ENCODE measurements at places on chromosomes 5 and 9.

DNA sequence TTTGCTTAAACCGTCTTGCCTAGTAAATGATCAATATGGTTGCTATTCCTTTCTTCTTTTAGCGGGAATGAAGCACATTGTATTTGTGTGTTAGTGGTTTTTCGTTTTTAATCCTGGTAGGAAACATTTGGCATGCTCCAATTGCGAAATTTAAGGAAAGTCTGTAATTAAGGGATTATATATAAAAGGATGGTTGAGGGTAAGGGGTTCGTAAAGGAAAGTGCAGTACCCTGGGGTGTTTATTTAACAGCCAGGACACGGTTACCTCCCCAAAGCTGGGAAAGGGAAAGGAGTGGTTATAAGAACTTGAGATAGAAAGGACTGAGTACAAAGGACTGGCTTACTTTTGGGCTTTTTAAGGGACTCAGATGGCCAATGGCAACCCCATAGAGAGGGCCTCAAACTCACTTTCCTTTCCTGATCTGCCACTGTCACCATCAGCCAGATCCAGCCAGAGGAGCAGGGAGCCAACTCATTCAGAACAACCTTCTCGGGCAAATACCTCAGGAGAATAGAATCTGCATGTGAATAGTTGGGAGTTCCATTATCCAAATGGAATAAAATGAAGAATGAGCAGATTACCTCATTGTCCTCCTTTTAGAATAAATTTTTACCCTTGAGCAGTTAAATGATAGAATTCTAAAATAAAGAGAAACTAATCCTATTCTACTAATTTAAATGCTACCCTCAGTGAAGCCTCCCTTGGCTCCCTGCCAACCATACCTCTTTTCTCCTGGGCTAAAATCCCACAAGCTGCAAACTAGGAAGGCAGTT, 117.7 kb downstream of the SNCAIP start:
- DNase-seq, result no peak

DNA sequence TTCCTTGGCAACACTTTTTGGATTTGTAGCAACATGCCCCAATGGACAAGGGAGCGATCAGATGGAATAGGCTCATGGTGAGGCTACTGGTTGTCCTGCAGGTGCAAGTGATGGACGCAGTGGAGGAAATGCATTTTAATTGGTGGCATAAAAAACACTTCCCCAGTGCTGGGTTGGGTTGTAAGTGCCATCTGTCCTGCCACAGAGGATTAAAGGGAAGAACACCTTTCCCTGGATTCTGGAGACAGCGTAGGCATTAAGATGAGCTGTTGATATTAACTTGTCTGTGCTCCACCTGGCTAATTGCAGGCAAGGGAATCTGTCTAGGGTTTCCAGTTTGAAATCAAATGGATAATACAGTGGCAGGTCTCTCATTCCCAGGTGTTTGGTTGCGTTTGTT, 173.4 kb downstream of the ZNF462 start:
- DNase-seq, result peak; percentile 97

GRCh38 chr9:6414247-6414641, 1.2 kb downstream of the UHRF2 start:
- DNase-seq, result no peak

DNA sequence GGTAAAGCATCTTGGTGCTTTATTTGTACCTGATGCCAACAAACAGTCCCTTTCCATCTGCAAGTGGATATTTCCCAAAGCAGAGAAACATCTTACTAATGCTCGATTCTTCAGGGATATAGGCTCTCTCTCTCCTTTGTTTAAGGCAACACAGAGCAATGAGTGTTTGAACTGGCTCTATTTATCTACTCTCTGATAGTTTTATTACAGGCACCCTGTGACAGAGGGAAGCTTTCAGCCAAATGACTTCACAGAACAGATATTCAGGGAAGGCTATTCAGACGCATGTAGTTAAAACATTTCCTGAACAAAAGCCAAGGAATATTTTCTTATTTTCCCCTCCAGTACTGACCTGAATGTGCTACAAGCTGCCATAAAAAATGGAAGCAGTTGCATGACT, 141.8 kb downstream of the YIPF5 start:
- DNase-seq, result no peak

- DNase-seq, result no peak
Observed at GRCh38 chr5:50655067-50655809, 11.2 kb upstream of the PARP8 start.

DNA sequence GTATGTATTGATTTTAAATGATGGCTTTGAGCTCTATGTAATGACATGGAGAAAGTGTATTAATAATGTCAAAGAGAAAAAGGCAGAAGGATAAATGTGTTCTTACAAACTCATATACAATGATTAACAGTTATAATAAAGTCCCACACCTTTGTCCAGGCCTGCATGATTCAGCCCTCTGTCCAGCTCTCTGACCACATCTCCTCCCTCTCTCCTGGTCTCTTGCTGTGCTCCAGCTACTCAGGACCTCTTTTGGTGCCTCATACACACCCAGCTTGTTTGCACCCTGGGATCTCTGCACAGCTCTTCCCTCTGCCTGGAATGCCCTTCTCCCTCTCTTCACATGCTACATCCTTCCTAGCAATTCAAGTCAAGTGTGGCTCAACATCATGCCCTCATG, 37.5 kb upstream of the DMRT1 start:
- no peak for DNase-seq

GRCh38 chr5:116088062-116088461, 3.2 kb downstream of the COMMD10 start:
- DNase-seq, result no peak

DNA sequence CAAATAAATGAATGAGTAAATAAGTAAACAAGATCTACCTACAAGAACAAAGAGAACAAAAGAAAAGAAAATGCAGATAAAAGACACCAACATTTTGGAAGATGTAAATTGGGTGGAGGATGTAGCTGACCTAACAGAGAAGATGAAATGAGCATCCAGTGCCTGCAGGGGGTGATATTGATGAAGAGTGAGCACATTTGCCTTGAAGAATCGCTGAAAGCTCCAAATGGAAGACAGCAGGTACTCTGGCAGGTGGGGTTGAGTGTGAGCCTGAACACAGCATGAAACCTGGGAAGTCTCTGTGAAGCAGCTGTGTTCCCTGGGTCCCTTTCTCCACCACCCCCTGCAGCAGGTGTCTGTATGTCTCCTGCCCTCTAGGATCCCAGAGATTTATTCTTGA, 125.6 kb downstream of the NXNL2 start:
- peak; percentile 45 for DNase-seq

DNA sequence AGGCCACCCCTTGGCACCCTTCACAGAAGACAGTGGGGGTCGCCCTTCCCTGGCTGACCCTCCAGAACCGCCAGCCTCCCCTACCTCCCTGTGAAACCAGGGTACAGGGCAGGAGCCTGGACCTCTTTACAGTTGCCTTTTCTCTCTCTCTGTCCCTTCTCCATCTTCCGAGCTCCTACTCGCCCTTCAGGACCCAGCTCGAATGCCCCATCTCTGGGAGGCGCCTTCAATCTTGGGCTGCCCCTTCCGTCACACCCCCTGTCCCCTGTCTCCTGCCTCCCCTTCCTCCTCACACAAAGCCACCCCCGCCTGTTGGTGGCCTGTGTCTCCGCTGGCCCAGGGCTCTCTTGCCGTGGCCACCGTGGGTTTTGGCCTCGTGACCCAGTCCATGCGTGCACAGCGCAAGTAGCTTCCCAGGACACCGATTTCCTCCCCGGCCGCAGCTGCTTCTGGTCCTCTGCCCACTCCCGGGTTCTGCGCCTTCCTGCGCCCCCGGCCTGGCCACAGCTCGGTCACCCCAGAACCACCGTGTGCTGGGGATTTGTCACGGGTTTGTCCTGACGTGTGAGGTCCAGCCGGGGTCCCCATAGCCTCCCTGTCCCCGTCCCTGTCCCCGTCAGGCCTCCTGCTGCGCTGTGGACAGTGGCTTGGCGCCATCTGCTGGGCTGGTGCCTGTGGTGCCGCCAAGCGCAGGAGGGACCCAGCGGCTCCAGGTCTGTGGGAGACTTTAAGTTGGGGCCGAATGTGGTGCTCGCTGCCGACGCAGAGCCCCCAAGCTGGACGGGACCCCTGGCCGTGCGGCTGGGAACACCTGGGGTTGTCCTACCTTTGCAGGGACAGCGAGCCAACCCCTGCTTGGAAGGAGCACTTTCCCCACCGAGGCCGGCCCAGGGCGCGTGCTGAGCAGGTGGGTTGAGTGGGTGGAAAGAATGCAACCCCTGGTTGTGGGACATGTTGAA, 4.0 kb upstream of the TMEM250 start:
- DNase-seq, result peak; percentile 48

DNA sequence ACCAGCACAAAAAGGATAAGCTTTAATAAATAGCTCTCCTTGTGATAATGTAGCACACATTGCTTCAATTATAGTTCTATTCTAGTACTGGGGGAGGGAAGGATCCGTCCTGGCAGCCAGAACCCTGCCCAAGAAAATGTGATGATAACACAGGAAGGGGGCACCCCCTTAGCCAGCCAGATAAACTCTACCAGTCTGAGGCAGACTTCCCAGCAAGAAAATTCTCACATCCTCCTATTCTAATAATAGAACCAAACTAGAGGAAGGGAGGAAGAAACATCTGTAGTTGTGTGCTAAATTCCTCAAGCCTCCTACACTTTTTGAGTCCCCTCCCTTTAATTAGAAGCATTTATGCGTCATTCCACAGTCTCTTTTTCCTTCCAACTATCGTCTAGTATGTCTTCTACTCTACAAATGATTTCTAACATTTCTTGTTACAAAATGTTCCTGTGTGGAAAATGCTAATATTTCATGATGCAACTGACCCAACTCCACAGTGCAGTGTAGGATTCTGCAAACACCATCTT, 261.0 kb downstream of the SEMA5A start:
- DNase-seq, result no peak

- DNase-seq, result no peak
Observed at GRCh38 chr9:88387036-88387551, 1.1 kb upstream of the SPIN1 start.

DNA sequence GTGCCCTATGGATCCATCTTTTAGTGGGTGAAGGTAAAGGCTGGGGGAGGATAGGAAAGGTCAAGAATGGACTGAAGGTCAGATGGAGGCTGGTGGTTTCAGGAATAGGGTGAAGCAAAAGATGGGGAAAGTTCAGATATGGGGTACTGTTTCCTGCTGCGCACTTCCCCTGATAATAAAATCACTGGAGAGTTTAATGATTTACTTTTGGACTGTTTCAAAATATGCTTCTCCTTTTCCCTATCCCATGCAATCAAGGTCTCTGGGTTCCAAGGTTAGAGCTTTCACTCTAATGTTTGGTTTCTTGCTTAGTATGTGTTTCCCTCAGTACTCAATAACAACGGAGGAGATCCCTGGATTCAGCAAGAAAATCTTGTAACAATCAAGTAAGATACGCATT, 10.8 kb upstream of the PPP3R2 start:
- no peak for DNase-seq

DNA sequence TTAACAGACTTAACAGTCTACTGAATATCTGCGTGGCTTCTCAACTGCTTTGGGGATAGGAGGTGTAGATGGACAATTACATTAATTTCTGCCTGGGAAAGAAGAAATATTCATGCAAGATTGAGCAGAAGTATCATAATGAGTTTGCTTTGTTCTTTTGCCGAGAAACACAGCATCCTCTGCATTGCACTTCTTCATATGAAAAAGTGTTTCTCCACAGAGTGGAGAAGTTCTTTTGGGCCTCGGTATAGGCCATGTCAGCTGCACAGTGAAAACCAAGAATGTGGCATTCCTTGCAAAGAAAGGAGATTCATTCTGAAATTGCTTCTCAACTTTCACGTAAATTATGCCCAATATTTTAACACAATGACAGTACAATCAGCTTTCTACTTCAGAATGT, 17.6 kb upstream of the SNX2 start:
- no peak for DNase-seq

GRCh38 chr5:131229623-131230022, 34.2 kb upstream of the CDC42SE2 start:
- no peak for DNase-seq

GRCh38 chr5:179233909-179234562, 111.2 kb downstream of the ADAMTS2 start:
- no peak for DNase-seq

- DNase-seq, result no peak
Observed at GRCh38 chr5:164573397-164573796, 1068.0 kb downstream of the MAT2B start.

GRCh38 chr5:138955671-138956295, 80.6 kb upstream of the LRRTM2 start:
- DNase-seq, result peak; percentile 19

DNA sequence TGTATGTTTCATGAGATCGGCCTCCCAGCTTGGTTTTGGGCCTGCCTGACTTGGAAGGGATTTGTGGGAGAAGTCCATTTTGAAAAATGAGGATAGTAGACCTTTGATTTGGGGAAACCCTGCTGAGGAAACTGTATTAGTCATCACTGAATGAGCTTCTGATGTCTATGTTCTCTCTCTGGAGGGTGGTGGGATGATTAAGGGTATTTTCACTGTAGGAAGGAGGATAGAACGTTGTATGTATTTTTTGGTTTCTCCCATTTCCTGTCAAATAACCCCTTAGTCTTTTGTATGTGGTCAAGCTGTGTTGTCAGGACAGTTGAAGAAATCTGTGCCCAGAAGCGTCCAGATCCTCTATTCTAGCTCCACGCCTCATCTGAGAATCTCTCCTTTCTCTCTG, 151.9 kb downstream of the INSYN2B start:
- DNase-seq, result no peak

- DNase-seq, result no peak
Observed at GRCh38 chr9:38278457-38278856, 114.0 kb upstream of the ALDH1B1 start.

- no peak for DNase-seq
Observed at GRCh38 chr5:118506217-118506852, 482.0 kb downstream of the DTWD2 start.

DNA sequence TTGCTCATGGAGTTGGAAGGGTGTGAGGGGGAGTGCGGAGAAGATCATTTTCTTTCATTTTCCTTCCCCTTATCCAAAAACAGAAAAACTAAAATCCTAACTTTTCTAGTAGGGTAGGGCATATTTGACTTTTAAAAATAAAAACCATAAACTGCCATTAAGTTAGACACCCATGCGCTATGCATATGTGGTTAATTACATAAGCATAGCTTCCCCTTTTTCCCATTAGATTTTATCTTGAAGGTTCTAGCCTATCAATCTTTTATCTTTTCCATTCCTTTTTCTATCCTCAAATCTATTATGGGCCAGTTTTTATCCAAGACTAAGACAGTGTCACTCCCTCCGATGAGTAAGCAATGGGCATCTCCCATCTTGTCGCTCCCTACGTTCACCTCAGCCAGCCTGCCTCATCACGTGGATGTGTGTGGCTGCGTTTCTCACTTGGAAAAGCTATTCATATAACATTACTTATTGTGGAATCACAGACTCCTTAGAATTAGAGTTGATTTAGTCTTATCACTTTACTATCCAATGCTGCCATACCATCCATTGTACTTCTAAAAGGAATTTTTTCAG, 49.2 kb downstream of the PCSK5 start:
- DNase-seq, result no peak
